CD8-positive, alpha-beta memory T cell (primary cell): ENCODE measurements at places on chromosomes 2 and 18.

- DNase-seq = no peak
Observed at GRCh38 chr18:8870528-8870927, 165.2 kb downstream of the MTCL1 start.

DNA sequence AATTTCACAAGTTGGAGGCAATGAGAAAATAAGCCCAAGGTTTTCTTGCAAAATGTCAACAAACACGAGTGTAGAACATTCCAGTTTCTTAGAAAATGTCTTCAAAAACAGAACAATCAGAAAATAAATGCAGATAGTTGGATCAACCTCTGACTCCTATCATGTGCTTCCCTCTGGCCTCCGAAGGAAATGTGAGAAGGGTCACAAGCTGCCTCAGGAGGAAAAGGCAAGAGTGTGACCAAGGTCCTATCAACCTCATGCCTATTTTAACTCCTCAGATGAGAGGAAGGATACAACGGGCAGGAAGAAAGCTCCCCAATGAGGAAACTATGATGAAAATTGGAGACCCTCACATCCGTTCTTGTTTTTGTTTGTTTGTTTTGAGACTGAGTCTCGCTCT, 7.9 kb downstream of the SCYGR5 start:
- no peak for DNase-seq

- no peak for DNase-seq
Observed at GRCh38 chr18:13007248-13007560, 16.0 kb downstream of the CEP192 start.

DNA sequence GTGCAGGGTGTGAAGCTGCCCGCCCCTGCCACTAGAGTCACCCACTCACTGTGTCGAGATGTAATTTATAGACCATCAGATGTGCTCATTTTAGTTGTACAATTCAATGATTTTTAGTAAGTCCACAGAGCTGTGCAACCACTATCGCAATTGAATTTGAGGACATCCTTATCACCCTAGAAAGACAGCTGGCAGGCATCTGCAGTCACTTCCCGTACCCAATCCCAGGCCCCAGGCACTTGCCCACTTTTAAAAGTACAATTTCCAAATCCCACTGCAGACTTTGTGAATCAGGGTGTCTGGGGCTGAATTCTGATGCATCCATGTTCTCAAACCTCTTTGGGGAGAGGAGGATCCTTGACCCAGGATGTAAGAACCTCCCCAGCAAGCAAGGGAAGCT, 521.3 kb upstream of the SALL3 start:
- no peak for DNase-seq

DNA sequence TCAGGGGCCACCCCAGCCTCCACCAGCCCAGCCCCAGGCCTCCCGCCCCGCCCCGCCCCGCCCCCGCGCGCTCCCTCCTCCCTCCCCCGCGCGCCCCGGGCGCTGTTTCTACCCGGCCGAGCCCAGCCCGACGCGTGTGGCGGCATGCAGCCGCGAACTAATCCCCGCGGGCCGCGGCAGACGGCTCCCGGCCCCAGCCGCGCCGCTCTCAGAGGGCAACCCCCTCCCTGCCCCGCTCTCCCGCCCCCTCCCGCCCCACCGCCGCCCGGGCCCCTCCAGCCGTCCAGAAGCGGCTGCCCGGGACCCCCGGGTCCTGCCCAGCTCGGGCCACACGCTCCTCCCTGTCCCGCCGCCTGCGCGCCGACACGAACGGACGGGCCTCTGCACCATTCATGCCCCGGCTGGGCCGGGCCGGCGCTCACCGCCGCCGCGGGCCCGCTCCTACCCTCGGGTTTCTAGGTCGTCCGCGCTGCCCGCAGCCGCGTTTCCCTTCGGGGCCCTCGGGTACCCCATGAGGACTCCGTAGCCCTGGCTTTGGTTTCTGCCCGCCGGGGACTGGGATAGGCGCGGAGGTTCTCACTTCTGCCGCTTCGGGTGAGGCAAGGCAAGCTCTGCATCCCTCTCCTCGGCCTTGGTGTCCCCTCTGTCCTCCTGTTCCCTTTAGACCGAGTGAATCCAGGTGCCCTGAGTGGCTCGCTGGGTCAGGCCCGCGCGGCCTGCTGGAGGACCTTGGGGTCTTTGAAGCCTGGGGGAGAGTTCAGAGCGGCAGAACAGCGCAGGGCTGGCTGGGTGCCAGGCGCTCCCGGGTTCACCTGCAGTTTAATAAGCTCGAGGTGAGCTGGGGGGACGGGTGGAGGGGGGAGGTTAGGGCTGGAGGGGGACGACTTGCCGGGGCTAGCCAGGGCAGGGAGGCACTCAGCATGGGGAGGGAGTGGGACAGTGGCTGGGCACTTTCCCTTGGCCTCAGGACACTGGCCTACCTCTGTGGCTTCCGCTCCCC, 3.1 kb downstream of the WNT10A start:
- DNase-seq = no peak

GRCh38 chr2:28594332-28595108, 98.7 kb downstream of the PLB1 start:
- DNase-seq = peak; percentile 88

DNA sequence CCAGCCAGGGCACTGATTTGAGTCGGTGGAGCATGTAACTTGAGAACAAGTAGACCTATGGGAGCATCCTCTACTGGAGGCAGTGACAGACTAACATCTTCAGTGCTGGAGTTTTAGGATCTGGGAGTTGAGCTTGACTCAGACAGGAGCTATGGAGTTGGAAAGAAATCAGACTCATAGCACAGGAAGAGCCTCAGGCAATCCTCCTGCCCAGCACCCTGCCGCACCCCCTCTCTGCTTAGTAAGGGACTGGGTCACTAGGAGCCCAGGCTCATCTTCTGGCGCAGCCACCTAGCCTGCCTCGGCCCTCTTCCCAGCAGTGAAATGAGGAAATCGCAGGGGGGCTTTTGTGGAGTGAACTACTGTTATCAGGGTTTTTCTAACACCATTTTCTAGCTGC, 3.6 kb downstream of the ARID5A start:
- no peak for DNase-seq

DNA sequence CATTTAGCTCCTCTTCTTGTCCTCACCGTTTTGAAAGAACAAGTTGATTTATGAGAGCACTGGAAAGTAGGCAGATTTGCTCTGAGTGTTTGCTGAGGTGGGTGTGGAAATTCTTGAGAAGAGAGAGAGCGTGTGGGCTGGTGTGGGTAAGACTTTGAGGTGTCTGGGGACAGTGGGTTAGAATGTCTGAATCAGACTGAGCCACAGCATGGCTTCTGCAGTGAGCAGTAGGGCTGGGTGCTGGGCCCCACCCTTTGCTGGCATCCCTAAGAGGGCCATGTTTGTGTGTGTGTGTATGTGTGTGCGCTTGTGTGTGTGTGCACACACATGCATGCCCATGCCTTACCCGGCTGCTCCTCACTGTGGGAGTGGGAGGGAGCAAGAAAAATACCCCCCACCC, 63.7 kb downstream of the COPS8 start:
- DNase-seq = no peak

DNA sequence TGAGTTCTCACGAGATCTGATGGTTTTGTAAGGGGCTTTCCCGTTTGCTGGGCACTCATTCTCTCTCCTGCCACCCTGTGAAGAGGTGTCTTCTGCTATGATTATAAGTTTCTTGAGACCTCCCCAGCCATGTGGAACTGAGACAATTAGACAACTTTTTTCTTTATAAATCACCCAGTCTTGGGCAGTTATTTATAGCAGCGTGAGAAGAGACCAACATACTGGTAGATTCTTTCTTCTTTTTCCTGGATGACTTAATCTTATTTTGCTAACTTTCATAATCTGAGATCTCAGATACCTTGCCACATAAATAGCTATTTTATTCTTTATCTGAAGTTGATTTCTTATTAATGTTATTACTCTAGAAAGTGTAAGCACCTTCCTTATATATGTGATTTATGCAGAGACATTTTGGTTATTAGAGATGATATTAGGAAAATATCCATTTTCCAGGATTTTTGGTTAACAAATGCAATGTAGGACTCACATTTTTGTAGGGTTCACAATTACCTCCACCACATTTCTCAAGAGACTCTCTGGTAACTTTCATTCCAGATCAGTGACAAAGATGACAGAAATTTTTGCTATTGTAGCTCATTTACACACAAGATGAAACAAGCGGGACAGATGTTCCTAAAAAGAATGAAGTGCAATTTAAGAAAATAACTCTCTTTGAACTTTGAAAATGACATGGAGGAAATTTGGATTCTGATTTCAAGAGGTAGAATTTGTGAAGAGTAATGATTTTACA, 97.9 kb upstream of the RND3 start:
- DNase-seq = no peak

GRCh38 chr18:73060666-73061288, 193.0 kb upstream of the NETO1 start:
- DNase-seq = no peak

- DNase-seq = no peak
Observed at GRCh38 chr2:18346344-18346743, 214.1 kb downstream of the RDH14 start.

DNA sequence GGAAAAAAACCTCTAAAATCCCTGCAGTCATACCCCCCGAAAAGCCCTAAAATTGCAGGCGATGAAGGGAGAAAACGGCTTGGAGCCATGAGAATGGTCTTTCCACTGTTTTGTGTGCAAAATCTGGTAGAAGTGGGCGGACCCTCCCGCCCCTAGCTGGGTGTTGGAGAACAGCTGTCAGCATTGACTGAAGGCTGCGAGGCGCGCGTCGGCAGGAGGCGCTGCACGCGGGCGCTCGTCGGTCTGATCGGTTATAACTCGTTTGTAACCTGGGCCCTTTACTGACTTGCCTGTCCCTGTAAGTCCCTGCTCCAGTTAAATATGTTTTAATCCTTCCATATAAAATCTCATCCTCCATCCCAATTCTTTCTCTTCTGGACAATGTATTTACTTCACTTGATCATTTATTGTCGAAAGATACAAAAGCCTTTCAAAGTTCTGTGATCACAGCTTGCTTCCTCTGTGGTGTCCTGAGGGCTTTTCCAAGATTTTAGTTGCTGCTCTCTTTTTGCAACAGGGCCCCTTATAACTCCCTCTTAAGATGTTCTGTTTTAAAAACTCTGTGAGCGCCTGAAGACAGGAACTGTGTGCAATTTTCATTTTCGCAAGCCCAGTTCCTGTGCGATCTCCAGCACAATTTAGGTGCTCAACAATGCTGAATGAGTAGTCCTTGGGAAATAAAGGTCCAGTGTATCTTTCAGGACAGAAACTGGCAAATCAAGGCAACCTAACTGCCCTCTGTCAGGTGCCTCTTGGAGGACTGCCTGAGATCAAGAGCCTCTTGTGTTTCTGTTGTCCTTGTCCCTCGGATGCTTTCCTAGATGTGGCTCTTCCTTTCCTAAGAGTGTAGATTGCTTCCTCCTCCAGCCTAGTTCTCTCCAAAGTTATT, 918 bp upstream of the HNRNPLL start:
- DNase-seq = peak; percentile 74

- DNase-seq = no peak
Observed at GRCh38 chr2:35035883-35036282, 1319.7 kb upstream of the CRIM1 start.

DNA sequence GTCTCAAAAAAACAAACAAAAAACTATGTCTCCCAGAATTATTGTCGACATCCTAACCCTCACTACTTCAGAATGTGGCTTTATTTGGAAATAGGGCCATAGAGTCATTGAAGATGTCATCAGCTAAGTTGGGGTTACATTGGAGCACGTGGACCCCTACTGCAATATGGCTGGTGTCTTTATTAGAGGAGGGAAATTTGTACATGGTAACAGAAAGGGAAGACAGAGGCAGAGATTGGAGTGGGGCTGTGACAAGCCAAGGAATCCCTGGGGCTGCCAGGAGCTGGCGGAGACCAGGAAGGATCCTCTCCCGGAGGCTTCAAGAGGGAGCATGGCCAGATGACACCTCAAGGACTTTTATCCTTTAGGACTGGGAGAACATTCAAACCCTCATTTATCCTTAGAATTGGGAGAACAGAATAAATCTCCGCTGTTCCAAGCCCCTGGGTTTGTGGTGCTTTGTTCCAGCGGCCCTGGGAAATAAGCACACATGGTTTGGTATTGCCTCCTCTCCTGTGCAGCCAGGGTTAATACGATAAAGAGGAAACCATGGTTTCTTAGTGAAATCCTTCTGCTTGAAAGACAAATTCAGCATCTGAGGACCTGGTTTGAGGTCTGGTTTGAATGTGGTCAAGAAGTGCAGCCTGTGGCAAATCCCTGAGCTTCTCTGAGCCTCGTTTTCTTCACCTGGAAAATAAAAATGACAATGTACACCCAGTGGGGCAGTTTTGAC, 184.7 kb downstream of the MYCN start:
- no peak for DNase-seq

DNA sequence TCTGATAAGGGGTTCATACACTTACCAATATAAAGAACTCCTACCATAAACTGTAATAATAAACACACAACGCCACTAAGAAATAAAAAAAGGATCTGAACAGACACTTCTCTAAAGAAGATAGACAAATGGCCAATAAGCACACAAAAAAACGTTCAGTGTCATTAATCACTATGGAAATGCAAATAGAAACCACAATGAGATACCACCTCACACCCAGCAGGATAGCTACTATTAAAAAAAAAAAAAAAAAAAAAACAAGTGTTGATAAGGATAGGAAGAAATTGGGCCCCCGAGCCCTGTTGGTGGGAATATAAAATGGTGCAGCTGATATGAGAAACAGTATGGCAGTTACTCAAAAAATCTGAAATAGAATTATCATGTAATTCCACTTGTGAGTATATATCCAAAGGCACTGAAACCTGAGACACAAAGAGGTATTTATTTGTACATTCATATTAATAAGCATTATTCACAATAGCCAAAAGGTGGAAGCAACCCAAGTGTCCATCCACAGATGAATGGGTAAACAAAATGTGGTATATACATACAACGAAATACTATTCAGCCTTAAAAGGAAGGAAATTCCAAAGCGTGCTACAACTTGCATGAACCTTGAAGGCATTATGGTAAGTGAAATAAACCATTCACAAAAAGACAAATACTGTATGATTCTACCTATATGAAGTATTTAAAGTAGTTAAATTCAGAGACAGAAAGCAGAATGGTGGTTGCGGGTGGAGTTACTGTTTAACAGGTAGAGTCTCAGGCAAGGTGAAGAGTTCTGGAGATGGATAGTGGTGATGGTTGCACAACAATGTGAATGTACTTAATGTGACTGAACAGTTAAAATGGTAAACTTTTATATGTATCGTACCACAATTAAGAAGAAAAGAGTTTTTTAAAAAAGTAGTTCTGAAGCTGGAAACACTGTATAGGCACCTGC, 17.9 kb downstream of the REV1 start:
- no peak for DNase-seq

- DNase-seq = no peak
Observed at GRCh38 chr2:121524685-121525425, 5.8 kb upstream of the RNU4ATAC start.

GRCh38 chr18:63261029-63261428, 58.5 kb downstream of the BCL2 start:
- no peak for DNase-seq

DNA sequence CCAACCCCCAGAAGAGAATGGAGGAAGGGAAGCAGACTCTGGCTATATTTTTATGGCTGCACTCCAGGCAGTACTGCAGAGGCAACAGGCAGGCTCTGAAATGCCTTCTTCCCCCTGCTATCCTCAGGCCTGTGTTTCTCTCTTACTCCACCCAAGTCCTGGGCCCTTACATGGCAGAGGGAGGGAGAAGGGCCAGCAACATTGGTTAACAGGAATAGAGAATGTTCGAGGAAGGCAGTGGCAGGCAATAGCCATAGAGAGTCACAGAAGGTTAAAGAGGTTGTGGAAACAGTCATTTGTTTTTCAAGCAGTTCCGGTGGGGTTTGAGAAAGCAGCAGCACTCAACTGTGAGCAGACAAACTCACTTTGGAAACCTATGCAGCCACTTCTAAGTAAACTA, 15.1 kb upstream of the DARS1 start:
- DNase-seq = no peak

GRCh38 chr18:55579501-55580270, 8.3 kb downstream of the TCF4 start:
- DNase-seq = no peak
